Inflammatory macrophage treated with lipopolysaccharide for 1 hour (primary cell): ENCODE measurements at places on chromosomes 5 and 9.

DNA sequence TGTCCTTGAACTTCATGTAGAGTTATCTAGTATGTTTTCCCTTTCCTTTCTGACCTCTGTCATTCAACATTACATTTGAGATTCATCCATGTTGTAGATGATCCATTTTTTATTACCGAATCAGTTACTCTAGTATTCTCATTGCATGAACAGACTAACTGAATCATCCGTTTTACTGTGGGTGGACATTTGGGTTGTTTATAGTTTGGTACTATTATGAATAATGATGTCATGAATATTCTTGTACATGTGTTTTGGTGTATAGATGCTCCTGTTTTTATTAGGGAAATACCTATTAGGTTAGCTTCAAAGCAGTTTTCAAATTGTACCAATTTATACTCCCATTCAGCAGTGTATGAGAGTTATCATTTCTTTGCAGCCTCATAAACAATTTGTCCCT is 94.3 kb upstream of the NIPAL4 start:
- no peak for DNase-seq

DNA sequence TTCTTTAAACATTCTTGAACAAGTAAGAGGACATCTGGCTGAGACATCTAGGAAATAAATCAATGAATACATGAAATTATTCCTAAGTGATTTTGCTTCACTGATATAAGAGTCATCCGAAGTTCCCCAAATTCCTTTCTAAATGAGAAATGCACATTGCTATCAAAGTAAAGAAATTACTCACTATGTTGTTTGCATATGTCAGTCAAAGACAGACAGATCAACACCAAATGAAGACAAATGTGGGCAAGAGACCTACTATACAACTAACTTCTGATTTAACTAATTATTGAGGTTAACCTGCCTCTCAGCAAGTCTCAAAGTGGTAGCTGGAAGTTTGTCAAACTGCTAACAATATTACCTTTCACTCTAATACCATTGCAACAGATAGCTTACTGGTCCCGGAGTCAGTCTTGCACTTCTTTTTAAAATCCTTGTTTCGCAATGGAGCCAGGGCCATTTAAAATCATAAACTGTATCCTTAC is 13.2 kb downstream of the TUT7 start:
- peak; percentile 30 for DNase-seq

DNA sequence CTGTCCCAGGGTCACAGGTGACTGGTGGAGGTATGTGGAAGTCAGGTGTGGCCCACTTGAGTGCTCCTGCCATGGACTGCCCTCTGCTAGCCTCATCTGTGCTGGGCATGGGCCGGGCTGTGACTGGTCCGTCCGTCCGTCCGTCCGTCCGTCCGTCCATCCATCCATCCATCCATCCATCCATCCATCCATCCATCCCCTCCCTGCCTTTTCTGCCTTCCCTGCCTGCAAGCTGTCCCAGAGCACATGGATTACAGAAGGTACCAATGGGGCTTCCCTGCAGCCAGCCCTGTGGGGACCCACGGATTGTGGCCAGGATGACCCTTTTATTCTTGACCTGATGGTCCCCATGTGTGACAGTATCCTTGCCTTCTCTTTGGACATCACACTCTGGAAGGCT is 92.5 kb downstream of the MACROH2A1 start:
- no peak for DNase-seq

DNA sequence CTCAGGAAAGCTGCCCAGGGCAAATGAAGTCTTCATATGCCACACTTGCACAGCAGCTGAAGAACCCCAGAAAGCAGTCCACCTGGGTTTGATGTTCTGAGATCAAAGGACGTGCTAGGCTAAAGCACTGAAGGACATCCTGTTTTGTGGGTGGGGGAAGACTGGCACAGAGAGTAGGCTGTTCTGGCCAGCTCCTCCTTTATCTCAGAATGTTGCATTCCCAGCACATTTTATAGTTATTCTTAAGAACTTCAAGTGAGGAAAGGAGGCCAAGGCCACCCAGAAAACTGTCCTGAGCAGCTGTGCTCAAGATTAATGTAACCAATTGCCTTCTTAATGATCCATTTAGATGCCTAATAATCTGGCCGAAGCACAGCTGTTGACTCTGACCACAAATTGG is 10.9 kb downstream of the SHOC1 start:
- no peak for DNase-seq
